Tibial nerve (tissue), 4 donors: ENCODE measurements at places on chromosomes 7 and 10. TPM values are rescaled to one million over a fixed set of nuclear protein-coding genes. Genes with fewer than 3 reads are reported as not detected.

DNA sequence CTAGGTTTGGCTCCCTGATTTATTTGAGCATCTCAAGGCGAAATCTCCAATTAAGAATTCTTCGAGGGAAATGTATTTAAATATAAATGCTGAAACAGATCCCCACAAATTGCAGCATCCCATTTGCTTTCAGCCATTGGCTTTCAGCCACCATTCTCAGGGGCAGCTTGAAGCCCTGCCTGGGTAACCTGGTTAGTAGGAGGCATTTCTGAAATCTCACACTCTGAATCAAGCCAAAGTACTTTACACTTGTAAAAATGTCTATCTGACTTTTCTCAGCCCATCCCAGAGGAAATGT lies 49.1 kb downstream of the GCC1 start:
- DNase-seq: no peak

- DNase-seq: no peak
These were observed 41.1 kb upstream of the NUPR2 start for GRCh38 chr7:56157238-56157790.

DNA sequence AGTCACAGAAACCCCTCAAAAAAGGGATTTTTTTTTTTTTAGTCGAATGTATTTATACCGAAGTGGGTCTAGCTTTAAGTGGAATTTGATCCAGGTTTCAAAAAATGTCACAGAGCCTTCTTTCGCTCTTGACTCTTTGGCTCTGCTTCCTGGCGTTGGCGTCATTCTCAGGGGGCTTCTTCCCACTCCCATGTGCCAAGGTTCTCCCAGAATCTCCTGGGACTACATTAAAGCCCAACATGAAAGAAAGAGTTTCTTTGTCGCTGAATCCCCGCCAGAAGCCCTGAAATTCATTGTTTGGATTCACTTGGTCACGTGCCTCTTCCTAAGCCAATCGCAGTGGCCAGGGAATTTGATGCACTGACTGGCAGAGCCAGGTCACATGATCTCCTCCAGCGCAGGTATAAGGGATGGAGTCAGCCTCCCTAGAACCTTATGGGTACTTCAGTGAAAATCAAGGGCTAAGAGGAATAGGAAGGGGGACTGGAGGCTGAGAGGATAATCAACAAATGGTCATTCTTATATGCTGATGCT lies 101.2 kb downstream of the RPS24 start:
- no peak for DNase-seq

GRCh38 chr10:120271696-120272095 lies 185.3 kb upstream of the PLPP4 start:
- no peak for DNase-seq

- no peak for DNase-seq
These were observed 133.6 kb downstream of the BMPER start for GRCh38 chr7:34038816-34039470.

- DNase-seq: no peak
These were observed 776 bp downstream of the TMEM184A start for GRCh38 chr7:1555046-1555812.

- peak; percentile 18 for DNase-seq
These were observed 15.1 kb upstream of the NME8 start for GRCh38 chr7:37833107-37833817.

DNA sequence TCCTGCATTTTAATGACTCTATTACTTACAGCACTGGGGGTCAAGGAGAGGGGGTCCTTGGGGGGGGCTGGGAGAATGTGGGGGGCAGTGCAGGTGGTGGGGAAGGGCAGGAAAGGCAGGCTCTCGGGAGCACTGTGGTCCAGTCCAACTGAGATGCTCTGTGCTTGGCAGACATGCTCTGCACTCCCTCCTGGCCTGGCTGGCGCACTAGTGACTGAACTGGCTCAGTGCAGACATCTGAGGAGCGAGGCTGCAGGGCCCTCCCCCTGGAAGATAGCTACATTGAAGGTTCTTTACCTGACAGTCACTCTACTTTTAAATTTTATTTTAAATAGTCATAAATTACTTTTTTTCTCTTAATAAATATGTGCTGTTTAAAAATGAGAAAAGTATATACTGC lies 105.7 kb downstream of the NEURL1 start:
- no peak for DNase-seq

- DNase-seq: no peak
These were observed 22.4 kb downstream of the ATXN7L1 start for GRCh38 chr7:105853931-105854419.

GRCh38 chr7:107580716-107581383 lies 804 bp downstream of the BCAP29 start:
- no peak for DNase-seq

DNA sequence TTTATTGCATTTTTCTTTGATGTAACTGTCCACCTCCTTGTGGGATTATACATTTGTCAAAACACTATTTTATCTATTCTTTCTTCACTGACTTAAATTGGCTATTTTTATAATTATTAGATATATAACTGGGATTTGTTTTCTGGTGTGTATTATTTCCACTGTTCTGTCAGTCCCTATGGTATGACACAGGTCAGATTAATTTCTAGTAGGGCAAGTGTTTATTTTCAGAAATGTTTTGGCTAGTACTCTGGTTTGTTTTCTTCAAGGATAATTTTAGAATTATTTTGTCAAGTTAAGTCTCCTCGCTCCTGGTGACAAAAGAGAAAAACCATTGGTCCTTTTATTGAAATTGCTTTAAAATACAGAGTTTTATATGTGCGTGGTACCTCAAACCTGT lies 91.3 kb downstream of the MPLKIP start:
- DNase-seq: no peak

- no peak for DNase-seq
These were observed 1.5 kb upstream of the RALA start for GRCh38 chr7:39621784-39622411.

- no peak for DNase-seq
These were observed 27.0 kb downstream of the ADRB1 start for GRCh38 chr10:114070710-114071109.

PSTK gene
- total RNA-seq: 1.8 TPM

CTAGE15 gene
- not detected for total RNA-seq

GSTO2 gene
- total RNA-seq: 0.78 TPM

CALY gene
- 0.60 TPM for total RNA-seq

SLC26A3 gene
- not detected for total RNA-seq

MYH16 gene
- total RNA-seq: not detected
